NCI-H524 treated with DMSO at 0.1 percent for 48 hours (cell line): ENCODE measurements at places on chromosomes 6 and 20.

DNA sequence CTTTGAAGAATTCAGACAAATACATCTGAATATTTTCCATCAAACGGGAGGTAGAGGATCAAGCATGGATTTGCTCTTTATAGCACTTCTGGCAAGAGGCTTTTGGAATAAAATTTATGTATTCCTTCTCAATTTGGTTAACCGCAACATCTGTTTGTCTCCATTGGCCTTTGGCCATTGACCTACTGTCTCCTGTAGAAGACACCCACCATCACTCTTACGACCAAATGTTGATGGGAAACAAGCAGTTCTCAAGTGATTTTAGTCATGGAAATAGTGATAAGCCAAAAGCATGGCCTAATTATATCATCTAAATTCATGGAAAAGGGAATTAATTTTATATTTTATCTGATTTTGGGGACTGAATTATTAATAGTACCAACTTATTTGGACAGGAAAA is 591.9 kb downstream of the CD109 start:
- DNase-seq = no peak

DNA sequence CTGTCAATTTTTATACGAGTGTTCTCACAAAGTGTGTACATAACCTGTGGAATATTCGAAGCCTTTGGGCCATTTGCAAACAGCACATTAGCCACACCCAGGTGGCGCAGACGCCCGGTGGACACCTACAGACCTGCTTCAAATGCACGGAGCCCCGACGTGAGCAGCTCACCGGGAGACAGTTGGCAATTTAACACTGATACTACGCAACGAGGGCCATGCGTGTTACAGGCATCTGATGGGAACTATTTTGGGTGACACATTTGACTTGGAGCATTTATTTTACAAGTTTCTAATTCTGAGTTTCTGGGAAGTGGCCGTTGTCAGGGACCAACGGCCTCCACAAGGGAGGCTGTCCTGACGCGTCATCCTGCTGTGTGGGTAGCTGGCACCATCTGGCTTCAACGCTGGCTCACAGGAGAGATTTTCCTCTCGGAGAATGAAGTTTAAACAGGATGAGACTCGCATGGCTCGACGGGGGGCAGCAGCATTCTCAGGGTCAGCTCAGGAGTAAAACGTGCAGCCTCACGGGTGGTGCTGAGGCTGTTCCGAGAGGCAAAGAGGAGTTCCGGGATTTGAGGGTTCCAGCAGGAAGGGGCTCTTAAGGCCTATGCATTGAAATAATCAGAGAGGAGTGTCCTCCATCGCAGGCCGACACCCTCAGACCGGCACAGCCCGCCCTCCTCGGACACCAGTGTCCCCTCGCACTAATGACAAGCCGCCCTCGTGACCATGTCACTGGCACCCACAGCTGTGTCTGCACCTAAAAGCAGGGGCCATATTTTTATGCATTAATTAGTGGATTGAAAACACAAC is 207.4 kb downstream of the DLL1 start:
- peak; percentile 37 for DNase-seq

- DNase-seq = no peak
Observed at GRCh38 chr20:61673152-61673847, 392.4 kb downstream of the TAF4 start.

DNA sequence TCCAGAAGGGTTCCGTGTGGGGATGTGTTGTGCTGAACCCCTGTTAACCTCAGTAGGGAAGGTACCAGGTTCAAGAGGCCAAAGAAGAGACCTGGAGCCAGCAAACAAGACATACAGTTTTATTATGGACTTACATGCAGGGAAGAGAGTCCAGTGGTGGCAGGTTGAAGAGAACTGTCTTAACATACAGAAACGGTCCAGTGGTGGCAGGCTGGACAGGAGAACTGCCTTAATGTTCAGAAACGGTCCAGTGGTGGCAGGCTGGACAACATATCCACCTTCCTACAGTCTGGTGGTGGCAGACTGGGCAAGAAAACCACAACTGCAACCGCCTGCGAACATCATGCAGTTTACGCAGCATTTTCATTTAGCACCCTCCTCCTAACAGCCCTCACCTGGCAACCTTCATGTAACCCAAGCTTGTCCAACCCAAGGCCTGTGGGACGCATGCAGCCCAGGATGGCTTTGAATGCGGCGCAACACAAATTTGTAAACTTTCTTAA is 75.9 kb downstream of the PHACTR3 start:
- no peak for DNase-seq

GRCh38 chr20:7879883-7880282 is 60.4 kb downstream of the HAO1 start:
- no peak for DNase-seq

GRCh38 chr20:60269573-60270162 is 311.4 kb downstream of the CDH26 start:
- DNase-seq = no peak

DNA sequence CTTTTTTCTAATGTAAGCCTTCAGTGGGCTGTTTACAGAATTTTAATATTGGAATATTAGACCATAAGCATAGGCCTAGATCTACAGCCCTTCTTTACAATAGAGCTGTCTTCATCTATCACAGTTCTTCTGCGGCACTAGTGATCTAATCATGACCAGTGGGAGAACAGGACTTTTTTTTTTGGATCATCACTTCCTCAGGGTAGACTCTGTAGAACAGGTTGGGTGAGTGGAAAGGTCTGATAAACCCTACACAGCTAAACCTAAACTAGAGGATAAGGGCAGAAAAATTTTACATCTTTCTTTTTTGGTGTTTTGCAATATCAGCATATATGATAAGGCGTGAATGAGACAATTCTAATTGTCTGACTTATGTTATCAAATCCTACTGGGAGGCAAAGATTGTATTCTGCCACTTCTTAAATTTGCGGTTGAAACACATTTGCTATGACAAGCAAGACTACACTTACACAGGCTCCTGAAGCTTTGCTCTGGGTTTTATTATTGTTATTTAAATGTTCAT is 52.2 kb downstream of the GOPC start:
- DNase-seq = no peak

DNA sequence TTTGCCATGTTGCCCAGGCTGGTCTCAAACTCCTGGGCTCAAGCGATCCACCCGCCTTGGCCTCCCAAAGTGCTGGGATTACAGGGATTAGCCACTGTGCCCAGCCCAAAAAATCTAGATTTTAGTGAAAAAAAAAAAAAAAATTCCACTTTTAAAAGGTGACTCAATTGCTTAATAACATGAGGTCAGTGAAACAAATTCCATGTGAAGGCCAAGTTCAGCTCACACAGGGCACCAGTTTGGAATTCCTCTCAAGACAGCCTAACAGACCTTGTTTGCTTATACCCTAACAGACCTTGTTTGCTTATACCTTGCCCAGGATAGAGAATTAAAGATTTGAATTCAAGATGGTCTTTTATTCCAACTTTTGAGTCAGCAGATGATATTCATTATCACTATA is 5.1 kb downstream of the RRBP1 start:
- DNase-seq = no peak

DNA sequence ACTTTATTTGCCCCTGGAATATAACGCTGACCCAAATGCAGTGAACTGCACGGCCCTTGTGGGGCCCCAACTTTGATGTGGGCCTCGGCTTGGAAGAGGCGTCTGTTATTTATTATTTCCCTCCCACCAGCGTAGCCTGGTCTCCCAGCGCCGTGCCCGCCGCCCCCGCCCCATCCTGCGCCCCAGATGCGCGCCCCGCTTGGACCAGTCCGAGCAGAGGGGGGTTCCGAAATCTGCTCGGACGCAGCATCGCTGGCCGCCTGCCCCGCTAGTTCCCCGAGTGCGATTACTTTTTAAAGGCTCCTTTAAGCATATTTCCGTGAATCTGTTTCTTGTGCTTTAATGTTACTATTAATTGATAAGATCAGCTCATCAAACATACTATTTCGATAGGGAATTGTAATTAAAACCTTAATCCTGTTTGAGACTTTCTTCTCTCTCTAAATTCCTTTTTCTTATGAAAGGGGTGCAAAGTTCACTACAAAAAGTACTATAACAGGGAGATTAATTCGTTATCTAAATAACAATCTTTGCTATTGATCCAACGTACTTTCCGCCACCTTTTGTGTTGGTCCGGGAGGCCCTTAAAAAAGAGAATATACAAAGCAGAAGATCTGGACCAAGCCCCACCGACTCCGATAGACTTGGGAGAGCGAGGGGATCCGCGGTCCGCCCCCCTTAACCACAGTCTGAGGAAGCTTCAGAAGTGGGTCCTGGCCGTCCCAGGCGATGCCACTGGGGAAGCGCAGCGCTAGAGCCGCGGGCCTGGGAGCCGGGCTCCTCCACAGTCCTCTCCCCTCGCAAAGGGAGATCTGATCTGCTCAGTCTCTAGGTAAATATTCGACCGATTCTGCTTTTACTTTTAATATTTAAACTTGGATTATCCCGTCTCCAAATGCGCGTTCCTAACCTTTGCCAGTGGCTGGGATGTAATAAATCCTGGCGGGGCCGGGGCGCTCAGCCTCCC is 10.2 kb downstream of the POU3F2 start:
- no peak for DNase-seq

- no peak for DNase-seq
Observed at GRCh38 chr6:100175814-100176310, 181.8 kb upstream of the MCHR2 start.

GRCh38 chr6:148653138-148653776 is 93.6 kb upstream of the UST start:
- no peak for DNase-seq

DNA sequence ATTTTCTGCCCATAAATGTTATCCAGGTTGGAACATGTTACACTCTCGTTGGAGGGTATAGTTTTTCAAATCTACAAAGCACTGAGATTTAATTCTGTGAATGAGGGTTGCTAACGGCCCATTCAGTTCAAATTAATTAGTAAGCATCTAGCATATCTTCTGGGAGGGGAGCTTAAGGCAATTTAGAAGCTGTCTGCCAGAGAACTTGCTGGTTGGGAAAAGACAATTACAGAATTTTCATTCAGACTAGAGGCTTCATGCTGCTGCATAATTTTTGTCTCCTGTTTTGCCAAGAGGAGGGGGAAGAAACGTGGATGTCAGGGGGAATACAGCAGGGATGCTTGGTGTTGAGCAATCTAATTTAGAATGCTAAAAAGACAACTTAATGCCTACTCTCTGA is 268.3 kb upstream of the FAM83B start:
- DNase-seq = no peak

DNA sequence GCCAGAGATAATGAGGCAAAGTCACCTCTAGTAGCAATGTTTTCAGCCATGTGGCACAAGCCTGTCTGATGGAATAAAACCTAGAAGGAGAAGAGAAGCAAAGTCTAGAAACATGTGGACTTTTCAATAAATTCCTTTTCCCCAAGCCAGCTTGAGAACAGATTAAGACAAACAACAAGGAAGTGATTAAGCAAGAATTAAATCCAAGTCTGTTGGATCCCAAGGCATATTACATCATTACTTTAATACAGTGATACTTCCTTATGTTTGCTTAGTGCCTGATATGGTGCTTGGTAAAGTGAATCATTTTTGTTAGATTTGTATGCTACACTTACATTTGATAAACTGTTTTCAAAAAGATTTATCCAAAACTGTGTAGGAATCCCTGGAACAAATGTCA is 260.3 kb upstream of the FAM83B start:
- no peak for DNase-seq

DNA sequence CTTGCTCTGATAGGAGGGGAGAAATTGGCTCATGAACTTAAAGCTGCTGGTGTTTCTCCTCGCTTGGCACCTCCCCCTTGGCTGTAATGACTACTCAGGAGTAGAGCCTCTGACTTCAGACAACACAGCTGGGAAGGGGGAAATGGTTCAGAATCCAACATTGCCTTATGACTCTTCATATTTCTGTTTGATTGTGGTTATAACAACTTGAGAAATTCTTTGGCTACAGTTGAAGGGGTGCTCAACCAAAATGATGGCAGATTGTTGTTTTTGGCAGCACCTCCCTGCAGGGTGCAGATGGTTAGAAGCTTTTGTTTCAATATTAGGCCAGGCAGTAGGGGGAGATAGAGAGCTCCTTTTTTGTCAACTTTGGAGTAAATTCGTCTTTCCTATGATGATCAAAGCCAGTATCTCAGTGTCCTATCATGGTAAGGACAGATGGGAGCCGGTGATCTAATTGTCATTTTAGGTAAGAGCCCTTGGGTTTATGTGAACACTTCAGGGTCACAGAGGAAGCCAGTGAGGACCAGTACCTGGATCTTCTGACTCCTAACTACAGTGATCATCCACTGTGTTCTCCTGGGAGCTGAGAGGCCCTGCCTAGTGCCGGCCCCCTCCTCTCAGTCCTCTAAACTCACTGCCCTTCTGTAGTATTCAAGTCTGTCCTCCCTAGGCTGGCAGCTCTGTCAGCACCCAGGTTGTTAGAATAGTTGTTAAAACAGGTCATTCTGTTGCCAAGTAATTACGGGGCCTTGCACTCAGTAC is 39.9 kb downstream of the RPRD1B start:
- DNase-seq = peak; percentile 82

DNA sequence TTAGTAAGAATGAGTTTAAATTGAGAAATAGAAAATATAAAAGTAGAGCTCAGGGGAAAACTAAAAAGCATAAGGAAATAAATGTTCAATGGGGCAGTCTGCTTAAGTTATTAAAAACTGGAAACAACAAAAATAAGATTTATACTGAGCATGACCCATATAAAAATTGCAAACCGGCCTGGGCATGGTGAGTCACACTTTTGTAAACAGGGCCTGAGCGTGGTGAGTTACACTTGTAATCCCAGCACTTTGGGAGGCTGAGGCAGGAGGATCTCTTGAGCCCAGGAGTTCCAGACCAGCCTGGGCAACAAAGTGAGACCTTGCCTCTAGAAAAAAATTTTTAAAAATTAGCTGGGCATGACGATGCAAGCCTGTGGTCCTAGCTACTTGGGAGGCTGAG is 74.6 kb downstream of the TMEM244 start:
- no peak for DNase-seq

GRCh38 chr6:120357447-120357846 is 976.8 kb downstream of the TBC1D32 start:
- no peak for DNase-seq

DNA sequence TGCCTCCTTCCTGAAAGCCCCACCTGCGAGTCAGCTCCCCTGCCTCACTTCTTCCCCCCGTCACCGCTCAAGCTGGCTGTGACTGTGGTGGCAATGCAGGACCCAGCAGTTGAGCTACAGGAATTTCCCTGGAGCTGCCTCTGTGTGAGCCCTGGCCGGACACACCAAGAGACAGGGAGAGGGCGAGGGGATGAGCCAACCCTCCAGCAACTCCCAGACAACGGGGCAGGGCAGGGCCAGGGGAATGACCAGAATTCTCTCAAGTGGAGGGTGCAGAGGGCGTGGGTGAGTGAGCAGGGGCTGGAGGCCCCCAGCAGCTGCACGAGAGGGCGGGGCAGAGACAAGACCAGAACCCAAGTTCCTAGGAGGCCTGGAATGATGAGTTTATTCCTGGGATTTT is 4.9 kb upstream of the ARFGAP1 start:
- no peak for DNase-seq

DNA sequence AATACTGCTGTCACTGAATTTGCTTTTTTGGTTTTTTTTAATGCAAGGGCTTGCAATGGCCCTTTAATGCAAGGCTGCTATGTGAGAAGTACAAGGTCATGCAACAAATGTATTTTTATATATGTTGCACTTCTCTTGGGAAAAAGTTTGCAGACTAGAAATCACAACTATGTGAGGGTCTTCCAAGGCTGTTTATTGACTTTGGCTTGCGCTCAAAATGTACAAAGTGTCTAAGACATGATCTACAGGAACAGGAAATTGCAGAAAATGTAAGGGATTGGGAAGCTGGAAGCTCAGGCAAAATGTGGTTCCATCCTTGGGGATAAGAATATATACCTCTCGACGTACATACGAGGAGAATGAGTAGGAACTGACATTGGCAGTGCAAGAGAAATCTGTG is 92.2 kb upstream of the F13A1 start:
- DNase-seq = no peak

- DNase-seq = no peak
Observed at GRCh38 chr6:25042036-25042521, 106.3 kb upstream of the RIPOR2 start.

GRCh38 chr6:31680226-31681134 is at the start of gene LY6G5C:
Gene LY6G5C, minus strand, starts transcription at chr6:31681067. Its CDS starts 694 bp downstream, at chr6:31680373.
- peak; percentile 18 for DNase-seq
